Stimulated activated CD4-positive, alpha-beta T cell treated with anti-CD3 and anti-CD28 coated beads, Interleukin-12 subunit alpha, Interleukin-12 subunit beta, amount 100 ng/mL, for 48 hours (primary cell): ENCODE measurements at places on chromosomes 12 and 14.

- no peak for DNase-seq
Observed at GRCh38 chr12:124677552-124678356, 110.3 kb upstream of the NCOR2 start.

GRCh38 chr12:59010941-59011340, 90.6 kb upstream of the LRIG3 start:
- DNase-seq, result no peak

DNA sequence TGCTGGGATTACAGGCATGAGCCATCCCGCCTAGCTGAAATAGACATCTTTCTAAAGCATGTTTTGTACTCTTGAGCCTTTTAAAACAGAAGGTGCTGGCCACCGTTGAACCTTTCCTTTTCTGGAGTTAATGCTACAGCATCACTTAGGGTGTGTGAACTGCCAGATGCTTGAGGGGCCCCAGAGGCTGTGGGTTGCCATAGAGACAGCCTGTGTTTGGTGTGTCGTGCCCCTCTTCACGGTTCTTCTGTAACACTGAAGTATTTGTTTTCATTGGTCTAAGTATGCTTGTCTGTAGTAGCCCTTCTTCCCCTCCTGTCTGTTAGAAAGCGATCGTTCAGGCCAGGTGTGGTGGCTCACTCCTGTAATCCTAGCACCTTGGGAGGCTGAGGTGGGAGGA, 30.8 kb downstream of the PLEKHG3 start:
- no peak for DNase-seq

DNA sequence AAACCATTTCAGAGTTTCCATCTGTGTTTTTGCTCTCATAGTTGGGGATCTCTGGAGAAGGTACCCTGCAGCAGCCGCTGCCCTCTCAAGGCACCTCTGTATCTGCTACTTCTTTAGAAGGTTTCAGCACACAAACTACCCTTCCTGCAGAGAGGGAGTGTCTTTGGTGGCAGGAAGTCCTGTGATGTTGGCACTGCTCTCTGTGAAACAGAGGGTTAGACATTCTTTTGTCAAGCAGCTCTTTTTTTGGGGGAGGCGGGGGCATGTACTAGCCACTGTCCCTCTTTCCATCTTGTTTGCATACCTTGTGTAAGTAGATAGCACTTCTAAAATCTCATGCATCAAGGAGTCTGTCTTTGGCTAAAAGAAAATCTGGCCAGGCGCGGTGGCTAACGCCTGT, 352.6 kb downstream of the BMP4 start:
- DNase-seq, result no peak

DNA sequence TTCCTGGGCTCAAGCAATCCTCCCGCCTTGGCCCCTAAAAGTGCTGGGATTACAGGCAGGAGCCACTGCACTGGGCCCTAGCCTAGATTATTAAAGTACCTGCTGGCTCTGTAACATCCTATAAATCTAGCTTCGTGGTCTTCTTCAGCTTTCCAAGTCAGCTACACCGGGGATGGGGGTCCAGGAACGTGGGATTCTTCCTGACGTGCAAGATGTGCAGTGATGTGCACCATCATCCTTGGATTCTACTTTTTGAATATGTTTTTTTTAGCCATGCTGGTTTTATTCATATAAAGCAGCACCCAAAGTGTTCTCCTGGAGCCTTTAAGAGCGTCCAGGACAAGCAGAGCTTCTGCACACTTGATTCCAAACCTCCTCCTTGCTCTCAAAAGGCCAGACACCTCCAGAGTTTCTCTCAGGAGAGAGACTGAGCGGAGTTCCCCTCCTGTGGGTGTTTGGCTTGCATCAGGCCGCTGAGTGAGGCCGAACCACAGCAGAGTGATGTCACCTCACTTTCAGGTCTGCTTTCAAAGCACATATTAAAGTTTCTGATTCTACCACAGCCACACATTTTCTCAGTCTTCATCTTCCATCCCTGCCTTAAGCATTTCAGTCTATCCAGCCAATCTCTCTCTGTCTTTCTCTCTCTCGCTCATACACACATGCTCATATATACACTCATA, 33.4 kb downstream of the VCPKMT start:
- DNase-seq, result peak; percentile 88

DNA sequence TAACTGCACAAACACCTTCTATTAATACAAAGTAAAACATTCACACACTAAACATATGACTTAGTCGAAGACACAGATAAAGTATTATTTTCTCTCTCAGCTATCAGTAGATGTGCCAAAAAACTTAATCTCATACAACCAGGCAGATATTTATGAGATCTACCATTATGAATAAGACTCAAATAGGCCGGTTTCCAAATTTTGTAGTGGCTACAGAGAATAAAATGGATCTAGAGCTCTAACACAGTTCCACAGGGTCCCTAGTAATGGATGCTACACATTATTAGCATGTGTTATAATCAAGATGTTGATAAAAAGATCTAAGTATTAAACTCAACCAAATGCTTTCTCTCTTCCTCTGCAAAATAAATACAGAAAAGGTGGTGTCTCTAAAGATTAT, 10.4 kb downstream of the SAV1 start:
- DNase-seq, result no peak

DNA sequence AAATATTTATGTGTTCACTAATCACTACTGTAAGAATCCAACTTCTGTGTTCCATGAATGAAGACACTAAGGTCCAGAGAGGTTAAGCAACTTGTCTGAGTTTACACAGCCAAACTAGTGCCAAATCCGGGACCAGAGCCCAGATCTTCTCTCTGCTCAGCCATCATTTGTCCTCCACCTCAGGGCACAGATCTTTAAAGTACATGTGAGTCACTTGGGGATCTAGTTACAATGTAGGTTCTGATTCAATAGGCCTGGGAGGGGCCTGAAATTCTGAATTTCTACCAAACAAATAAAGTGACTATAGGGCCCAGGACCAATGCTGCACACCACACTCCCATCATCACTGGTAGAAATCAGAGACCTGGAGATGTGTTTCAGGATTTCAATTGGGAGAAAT, 162.9 kb downstream of the GXYLT1 start:
- DNase-seq, result no peak

- peak; percentile 44 for DNase-seq
Observed at GRCh38 chr14:102593061-102593824, 794 bp downstream of the RCOR1 start.

GRCh38 chr14:56073799-56074198, 44.4 kb upstream of the PELI2 start:
- DNase-seq, result no peak

DNA sequence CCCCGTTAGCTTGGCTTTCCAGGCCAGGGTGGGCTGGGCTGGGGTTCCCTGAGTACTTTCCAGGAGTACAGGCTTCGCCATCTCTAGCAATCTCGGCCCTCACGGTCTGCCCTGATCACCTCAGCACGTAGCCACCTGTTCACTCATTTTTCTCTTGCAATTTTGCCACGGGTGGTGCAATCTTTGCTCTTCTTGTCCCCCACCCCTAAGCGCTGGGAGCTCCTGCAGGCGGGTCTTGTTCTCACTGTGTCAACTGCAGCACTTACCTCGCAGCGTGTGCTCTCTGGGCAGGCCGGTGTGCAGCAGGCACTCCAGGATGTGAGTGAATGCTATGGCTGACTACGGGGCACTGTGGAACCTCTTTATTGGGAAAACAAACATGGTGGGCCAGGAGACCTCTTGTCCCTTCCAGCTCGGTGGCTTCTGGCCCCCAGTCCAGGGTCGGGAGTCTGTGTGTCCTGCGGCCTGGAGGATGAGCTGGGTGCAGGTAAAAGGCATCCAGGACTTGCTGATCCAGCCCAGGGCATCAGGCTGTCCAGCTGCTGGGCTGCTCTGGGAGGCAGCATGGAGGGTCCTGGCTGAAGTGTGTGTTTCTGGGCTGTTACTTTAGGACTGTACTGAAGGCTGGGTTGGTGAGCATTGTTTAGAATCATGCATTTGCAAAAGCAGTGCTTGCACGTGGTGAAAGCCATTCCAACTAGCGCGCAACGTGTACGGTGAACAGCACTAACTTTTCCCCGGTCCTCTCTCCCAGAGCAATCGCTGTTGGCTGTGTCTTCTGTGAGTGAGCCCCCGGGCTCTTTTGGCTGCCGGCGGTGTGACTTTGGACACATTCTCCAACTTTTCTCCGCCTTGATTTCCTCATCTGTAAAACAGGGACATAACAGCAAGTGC, 1.5 kb upstream of the ULK1 start:
- no peak for DNase-seq

DNA sequence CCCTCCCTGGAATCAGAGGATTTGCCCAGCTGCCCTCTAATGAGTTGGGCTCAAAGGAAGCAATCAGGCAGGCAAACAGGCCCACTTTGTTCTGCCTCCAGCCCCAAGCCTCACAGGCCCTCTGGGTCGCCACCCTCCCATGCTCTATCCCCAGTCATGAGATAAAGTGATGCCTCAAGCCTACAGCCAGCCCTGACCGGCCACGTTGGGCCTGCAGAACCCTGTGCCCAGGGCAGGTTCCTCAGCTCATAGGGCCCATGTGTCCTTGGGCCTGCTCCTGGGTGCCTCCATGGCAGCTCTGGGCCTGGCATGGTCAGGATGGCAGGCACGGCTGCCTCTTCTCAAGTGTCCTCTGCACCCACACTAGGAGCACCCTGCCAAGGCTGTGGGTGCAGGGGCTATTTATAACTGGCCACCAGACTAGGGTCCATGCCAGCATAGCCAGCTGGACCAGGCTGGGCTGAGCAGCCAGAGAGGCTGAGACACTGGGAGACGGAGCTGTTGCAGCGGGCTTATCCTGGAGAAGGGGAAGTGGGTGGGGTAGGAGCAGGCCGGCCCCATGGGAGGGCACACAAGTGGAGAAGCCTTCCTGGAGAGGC, 20.2 kb downstream of the HDAC7 start:
- DNase-seq, result no peak

GRCh38 chr12:107929436-107929835, 154.9 kb downstream of the ASCL4 start:
- no peak for DNase-seq

DNA sequence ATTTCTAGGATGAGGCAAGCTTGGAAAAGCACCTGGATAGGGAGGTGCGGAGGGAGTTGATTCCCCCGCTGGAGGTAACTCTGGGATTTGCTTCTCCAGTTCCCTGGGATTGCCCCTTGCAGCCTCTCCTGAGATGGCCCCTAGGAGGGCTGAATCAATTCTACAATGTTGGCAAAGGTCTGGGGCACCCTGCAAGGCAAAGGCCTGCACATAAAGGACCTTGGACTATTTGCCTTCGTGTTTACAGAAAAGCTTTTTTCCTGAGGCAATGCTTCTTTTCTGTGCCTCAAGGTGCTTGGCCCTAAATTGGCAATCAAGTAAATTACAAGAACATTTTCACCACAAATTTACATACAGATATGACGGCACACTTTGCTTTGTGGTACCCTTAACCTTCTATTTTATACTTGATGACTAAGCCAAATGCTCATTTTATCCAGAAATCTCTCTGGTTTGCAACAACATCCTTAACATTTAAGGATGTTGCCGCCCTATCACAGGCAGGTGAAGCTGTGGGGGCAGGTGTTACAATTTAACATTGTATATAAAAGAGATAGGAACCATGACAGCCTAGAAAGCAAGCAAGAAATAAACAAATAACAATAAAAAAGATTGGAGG, 40.3 kb downstream of the TIMELESS start:
- no peak for DNase-seq
